ENCODE measurements at places on chromosomes 7 and 10.

DNA sequence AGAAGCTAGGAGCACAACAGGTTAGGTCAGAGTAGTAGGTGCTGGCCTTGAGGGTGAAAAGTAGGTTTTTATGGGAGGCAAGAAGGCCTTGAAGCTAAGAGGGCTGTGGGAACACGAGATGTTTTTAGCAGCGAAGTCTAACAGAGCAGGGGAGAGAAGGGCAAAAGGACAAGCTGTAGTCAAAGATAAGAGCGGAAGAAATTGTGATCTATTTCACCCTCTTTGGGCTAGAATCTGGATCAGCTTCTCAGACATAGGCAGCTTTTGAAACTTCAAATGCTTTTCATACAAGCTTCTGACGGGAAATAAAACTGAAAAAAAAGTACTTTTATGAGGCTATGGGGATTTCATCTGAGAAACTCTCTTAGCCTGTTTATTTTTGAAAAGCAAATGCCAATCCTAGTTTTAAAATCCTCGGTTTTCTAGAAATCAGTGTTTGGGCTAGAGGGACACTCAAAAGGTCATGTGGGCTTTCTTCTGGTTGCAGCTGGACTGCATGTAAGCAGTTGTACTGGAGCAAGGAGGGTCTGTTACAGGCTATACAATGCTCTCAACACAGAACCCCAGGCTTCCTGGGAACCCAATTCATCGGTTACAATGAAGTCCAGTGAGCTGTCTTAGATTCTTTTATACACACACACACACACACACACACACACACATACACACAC lies 83.6 kb downstream of the RNF216 start:
- no peak for DNase-seq

DNA sequence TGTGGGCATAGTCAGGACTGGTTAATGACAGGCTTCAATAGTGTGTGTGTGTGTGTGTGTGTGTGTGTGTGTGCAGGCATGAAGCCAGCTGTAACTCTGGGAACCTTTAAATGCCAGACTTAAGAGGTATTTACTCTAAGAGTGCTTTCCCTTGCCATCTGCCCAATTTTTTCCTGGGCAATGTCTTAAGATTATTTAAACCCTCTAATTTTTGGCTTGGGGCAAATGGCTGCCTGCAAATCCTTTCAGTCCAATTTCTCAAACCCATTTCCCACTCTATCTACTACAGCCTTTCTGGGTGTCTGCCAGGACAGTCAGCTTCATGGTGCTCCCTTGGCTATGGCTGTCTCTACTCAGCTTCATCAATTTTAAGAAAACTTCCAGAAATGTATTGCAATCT lies 62.6 kb upstream of the C1GALT1 start:
- DNase-seq, result no peak

DNA sequence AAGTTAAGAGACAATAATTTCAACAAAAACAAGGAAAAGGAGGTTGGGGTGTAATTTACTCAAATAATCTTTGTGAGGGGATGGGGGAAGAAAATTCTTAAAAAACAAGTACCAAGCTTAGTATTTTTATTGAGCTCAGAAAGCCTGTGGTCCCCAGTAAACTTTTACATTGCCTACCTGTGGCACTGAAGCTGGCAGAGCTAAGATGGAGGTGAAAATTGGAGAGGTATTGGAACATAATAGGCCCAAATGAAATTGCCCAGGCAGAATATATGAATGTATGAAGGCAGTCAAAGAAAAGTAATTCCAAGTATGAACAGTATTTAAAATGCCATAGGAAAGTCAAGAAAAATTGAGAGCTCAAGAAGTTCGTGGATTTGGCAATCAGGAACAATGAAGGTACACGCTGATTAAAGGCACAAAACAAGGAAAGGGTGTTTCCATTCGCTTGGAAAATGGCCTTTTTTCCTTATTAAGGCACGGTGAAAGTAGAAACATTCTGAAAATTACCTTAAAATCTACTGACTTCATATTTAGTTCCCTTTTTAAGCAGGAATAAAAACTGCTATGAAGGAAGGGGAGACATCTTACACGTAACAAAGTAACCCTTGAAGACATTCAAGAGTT lies 3.4 kb upstream of the KMT2E start:
- DNase-seq, result peak; percentile 16

DNA sequence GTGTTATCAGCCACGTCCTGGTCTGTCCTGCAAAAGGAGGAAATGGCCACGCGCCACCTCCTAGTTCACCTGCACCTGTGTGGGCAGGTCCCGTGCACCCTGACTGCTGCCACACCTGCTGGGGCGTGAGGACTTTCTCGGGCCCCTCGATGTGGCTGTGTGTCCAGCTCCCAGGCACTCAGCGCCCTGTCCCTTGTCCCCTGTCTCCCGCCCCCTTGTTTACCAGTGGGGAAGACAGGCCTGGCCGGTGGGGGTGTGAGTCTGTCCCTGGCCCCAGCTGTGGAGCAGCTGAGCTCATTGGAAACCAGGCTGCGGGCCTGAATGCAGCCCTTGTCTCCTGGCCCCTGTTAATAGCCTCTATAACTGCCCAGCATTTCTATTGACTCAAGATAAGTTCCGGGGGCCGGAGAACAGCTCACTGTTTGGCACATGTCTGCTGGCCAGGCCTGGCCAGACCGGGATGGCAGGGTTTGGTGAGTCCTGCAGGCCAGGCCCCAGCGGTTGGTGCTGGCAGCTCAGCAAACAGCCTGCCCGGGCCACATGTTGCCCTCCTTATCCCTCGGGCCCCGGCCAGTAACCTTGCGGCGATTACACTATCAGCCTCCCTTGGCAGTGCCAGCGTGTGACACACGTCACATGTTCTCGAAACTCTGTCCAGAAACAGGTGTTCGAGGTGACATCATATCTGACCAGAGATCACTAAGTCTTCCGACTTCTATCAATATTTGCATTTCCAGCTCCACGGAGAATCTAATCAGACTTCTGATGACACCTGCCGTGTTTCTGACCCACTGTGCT lies 52.1 kb downstream of the FOXL3 start:
- no peak for DNase-seq

- DNase-seq, result no peak
Measured at GRCh38 chr7:132956556-132956955, 125.3 kb downstream of the CHCHD3 start.

- peak; percentile 96 for DNase-seq
Measured at GRCh38 chr7:7554021-7554432, 12.7 kb upstream of the MIOS start.

- no peak for DNase-seq
Measured at GRCh38 chr7:5143106-5143505, 46.9 kb upstream of the WIPI2 start.
